Lung microvascular endothelial cell (primary cell): ENCODE measurements at places on chromosomes 6 and 20.

DNA sequence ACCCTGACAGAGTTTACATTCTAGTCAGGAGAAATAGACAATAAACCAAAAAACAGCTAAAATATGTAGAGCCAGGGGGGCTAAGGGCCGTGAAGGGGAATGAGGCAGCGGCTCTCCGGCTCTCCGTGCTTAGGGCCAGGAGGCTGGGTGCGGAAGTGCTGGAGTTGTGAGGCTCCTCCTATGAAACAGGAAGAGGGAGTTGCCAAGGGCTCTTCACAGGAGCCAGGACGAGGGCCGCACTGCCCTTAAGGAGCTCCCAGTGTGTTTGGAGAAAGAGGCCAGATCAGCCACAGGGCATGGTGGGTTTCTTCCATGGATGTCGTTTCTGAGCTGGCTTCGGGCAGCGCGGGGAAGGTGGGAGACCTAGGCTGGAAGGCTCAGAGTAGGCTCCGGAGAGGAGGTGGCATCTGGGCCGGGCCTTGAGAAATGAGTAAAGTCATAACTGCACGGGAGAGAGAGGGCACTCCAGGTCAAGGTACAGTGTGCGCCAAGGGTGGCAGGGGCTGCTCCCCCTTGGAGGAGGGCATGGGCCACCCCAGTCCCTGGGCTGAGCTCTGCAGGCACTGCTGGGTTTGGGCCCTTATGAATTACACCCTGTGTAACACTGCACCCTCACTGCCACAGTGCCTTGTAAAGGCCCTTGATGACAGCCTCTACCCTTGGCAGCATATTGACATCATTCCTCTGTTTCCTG is 20.8 kb upstream of the MLN start:
- DNase-seq, result peak; percentile 69

- DNase-seq, result no peak
These were observed 142.7 kb downstream of the PCSK2 start for GRCh38 chr20:17369506-17369905.

DNA sequence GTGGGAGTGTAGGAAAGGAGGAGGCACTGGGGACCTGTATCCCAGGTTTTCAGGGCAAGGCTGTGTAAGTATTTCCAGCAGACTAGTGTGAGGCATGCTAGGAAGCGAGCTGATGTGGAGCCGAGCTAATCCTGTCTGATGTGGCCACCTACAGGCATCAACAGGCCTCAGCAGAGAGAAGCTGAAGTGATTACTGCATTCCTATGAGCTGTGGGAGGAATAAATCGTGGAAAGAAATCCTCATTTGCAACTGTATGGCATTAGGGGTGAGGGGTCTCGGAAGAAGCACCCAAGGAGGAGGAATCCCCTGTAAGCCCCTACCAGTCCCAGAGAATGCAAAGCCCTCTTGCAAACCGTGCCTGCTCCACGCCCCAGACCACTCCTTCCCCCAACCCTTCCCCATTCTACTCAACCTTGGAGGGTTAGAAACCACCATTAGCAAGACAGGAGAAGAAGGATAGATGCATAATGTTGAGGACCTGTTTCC is 41.6 kb downstream of the C6orf15 start:
- peak; percentile 78 for DNase-seq

DNA sequence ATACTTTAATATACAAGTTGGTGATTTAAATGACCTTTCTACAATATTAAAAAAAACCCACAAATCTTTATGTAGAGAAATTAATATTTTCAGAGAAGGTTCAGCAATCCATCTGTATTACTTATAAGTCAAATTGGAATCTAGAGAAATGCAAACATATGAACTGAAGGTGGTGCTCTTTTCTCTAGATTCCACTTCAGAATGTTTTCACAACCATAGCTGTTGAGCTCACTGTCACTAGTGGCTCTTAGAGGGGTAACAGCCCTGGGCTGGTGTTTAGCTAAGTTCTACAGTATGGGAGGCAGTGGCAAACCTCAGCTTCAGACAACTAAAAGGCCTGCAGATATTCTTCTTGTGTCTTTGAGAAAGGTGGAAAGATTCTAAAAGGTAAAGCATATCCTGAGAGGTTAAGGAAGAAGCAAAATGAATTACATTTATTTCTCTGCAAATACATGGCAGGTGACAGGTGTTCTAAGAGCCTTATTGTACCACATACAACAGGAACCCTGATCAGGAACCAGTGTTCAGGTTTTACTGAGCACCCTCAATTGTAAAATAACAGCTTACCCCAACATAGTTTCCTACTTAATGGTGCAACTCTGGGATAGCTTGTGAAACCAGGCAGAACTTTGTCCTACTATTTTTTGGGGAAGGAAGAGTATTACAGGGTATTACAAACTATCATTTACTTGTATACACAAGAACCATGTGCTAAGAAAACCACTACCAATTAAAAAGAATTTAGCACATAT is 56.6 kb upstream of the SAMHD1 start:
- peak; percentile 46 for DNase-seq

DNA sequence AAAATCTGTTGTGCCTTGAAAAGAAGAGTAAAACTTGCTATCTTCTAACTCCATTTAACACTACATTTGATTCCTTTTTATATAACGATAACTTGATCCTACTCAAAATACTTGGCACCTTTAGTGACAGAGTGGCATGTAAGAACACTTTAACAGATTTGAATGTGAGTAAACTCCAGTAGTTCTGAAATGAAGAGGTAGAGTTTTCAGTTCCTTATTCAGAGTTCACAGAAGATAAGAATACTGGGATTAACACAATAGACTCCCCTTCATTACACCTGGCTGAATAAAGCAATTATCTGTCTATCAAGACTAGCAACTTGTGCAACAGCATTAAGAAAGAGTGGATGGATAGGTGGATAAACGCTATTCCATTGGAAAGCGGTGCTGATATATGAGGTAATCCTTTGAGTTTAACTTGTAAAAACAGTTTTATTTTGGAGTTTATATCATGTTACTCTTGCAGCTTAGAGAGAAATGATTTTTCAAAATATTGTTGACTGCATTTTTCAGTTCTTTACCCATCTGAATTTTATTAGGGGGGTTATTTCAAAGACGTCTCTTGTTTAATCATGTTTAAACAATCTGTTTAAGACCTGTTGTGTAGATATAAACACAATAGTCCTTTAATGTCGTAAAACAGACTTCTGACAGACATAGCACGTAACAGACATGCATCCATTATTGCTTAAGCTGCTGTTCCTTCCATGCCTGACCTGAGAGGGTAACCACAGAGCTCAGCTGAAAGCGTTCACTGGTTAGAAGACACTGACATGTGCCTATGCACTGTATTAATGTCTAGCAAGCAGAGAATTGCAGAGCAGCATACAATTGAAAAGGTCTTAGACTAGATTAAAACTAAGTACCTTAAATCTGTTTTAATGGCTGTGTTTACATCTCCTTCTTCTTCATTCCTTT is 102.4 kb upstream of the SUPT3H start:
- DNase-seq, result no peak

- peak; percentile 44 for DNase-seq
These were observed 669 bp upstream of the PEX6 start for GRCh38 chr6:42979523-42980177.

DNA sequence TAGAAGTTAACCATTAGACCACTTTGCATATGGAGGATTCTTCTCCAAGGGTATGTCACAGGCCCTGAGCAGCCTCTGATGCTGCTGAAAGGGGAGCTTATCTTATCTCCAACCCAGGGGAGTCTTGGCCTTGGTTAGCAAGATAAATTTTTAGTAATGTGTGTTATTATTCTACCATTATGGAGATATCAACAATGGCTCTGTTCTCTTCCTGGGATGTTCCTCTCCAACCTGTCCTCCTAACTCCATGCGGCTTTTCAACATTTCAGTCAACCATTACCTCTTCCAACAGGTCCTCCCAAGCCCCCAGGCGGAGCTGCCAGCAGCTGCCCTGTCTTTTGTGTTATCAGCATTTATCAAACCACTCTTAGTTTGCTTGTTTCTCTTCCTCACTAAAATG is 48.4 kb upstream of the FOXC1 start:
- no peak for DNase-seq

DNA sequence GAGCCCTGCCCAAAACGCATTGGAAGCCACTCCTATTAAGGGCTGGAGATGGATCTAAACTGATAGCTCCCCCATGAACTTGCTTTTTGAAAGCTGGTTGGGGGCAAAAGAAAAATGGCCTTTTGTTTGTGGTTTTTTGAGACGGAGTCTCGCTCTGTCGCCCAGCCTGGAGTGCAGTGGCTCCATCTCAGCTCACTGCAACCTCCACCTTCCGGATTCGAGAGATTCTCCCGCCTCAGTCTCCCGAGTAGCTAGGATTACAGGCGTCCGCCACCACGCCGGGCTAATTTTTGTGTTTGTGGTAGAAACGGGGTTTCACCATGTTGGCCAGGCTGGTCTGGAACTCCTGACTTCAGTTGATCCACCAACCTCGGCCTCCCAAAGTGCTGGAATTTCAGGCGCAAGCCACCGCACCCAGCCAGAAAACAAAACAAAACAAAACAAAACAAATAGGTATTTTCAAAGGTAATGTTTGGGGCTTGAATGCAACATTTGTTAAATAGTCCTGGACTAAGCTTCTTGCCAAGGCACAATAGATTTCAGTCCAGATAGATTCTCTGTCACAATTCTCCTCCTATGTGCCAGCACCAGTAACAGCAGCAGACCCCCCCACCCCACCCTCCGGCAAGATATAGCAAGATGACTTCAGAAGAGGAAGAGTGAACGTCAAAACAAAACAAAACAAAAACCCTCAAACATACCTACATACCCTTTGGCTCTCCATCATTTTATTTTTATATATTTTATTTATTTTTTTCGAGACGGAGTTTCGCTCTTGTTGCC is 26.5 kb upstream of the ABT1 start:
- no peak for DNase-seq

GRCh38 chr6:1554476-1555310 is 55.0 kb upstream of the FOXC1 start:
- peak; percentile 15 for DNase-seq

DNA sequence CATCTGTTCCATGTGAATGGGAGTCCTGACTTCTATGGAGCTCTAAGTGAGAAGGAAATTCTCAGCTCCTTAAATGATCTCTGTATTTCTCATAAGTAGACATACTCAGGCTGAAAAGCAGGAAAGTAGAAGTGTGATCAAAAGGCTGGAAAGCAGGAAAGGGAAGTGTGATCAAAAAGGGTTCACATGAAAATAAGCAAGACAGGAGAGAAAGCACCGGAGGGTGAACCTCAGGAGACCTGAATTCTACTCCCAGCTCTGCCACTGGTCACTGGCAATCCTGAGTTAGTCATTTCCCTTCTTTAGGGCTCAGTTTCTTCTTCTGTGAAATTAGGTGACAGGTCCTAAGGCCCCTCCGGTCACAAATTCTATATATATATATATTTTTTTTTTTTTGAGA is 55.5 kb upstream of the TRERF1 start:
- no peak for DNase-seq

- no peak for DNase-seq
These were observed 25.3 kb downstream of the ACSS1 start for GRCh38 chr20:25032478-25033264.

DNA sequence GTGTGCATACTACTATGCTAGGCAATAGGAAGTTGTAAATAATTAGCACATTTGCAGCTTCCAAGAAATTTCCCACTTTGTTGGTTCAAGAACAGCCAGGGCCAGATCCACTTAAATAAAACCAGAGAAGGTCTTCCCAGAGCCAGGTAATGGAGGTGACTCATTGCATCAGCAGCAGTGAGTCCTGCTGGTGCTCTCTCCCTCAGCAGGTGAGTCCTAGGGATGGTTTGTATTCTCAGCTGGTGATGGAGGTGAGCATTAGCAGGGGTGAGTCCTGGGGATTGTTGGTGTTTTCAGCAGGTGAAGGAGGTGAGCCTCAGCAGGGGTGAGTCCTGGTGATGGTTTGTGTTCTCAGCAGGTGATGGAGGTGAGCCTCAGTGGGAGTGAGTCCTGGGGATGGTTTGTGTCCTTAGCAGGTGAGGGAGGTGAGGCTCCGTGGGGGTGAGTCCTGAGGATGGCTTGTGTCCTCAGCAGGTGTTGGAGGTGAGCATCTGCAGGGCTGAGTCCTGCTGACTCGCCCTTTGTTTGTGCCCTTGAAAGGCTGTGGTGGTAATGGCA is 232.8 kb upstream of the EXOC2 start:
- no peak for DNase-seq

- DNase-seq, result peak; percentile 36
These were observed 454 bp downstream of the L3MBTL3 start for GRCh38 chr6:130018744-130019325.

DNA sequence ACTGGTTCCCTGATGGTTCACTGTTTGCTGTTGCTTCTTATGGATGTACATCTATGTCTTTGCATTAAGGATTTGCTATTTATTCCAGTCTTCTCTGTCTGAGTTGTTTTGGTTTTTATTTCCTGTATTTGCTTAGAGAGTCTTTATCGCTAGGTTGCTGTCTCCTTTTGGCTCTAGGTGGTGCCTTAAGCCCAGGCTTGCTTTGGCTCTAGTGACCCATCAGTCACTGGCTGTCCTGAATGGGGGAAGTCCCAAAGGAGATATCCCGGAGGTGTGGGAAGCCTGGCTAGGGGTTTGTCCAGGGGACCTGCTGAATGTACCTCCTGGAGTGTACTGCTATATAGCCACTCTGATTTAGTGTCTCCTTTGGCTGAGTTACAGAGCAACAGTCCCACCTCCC is 53.4 kb downstream of the MCHR2 start:
- no peak for DNase-seq

DNA sequence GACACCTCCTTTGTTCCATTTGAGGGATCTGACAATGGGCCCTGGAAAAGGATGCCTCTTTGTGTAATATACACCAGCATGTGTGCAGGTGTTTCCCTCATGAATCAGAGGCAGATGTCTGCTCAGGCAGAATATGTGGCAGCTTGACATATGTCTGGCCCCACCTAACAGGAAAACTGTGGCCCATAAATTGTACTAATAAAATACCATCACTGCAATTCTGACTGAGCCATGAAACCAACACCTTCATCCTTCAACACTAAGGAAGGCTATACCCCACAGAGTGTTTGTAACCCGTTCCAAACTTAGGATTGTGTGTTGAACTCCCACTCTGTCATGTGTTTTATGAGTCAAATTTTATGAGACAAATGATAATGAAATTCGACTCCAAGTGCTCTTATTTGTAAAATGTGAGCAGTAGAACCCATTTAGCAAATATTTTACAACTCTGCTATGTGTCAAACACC is 22.7 kb downstream of the LAMA4 start:
- DNase-seq, result peak; percentile 96
